Kidney (tissue), 22 donors: ENCODE measurements at places on chromosomes 7 and 10.

DNA sequence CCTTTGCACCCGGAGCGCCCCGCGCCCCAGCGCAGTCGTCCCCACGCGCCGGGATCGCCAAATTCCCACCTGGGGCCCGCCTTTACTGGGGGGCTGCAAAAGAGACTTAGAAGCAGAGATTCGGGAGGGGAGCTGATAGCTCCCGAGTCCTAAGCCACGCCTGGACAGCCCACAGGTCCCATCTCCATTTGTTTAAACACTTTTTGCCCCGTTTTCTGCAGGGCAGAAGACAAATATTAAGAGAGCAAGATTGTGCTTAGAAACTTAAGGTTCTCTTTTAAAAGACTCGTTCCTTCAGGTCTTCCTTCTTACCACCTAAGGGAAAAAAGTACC is 299.1 kb upstream of the NFE2L3 start:
- peaks cover 2% of the 10 kb centered on the region for H3K27me3 ChIP-seq
- H3K36me3 ChIP-seq = no peaks in the 10 kb centered on the region
- peak overlapping the region; percentile 28 for H3K27ac ChIP-seq
- H3K4me1 ChIP-seq = peaks cover 12% of the 10 kb centered on the region

DNA sequence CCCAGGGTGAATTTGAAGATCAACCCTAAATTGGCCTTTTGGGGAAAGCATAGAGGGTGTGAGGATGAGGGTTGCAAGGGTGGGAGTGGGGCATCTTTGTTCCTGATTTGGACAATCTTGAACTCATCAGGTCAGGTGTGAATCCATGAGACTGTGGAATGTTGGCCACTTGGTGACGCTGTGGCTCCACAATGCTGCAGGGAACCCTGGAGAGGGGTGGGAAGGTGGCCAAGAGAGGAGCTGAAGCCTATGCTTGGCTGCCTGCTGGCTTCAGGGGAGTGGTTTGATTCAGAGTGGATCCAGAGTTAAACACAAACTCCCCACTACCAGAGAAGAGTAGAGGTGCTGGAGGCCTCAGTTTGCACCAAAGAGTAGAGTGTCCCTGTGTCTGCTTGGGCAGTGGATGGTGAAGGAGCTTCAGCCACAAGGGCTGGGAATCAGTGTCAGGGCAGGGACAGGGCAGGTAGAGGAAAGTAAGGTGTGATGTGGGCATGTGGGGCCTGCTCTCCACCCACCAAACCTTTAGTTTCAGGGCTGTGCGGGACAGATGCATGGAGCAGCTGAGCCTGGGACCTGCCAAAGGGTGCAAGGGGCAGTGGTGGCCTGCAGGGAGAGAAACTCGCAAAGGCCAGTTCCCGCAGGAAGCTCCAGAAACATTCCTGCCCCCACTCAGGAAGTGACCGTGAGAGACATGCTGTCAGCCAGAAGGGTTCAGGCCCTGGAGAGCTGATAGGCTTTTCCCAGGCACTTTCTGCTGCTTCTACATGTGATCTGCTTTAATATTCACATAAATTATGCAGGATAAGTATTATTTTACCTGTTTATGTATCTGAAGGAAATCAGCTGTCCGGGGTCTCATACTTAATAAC is 81.0 kb upstream of the PRSS58 start:
- DNase-seq = peak; percentile 64
- no peaks in the 10 kb centered on the region for H3K36me3 ChIP-seq
- no peaks in the 10 kb centered on the region for H3K4me1 ChIP-seq
- H3K27ac ChIP-seq = no peak overlapping the region
- H3K4me3 ChIP-seq = no peak overlapping the region
- no peaks in the 10 kb centered on the region for H3K27me3 ChIP-seq

DNA sequence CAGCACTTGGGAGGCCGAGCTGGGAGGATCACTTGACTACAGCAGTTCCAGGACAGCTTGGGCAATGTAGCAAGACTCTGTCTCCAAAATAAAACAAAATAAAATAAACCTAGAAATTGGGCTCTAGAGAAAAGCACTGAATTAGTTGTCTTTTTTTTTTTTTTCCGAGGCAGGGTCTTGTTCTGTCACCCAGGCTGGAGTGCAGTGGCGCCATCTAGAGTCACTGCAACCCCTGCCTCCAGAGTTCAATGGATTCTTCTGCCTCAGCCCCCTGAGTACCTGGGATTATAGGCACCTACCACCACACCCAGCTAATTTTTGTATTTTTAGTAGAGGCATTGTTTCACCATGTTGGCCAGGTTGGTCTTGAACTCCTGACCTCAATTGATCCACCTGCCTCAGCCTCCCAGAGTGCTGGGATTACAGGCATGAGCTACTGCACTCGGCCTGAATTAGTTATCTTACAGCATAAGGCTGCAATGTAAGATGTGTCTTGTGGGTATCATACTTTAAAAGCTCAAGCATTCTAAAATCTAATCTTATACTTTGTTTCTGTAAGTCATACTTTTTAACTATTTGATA is 12.8 kb downstream of the MEIG1 start:
- no peaks in the 10 kb centered on the region for H3K36me3 ChIP-seq
- no peaks in the 10 kb centered on the region for H3K4me1 ChIP-seq
- DNase-seq = peak; percentile 44
- H3K27me3 ChIP-seq = no peaks in the 10 kb centered on the region

GRCh38 chr7:48551652-48552051 is 372.7 kb upstream of the CDC14C start:
- H3K4me3 ChIP-seq = no peak overlapping the region
- no peak for DNase-seq
- H3K27ac ChIP-seq = no peak overlapping the region
- H3K27me3 ChIP-seq = no peaks in the 10 kb centered on the region
- no peaks in the 10 kb centered on the region for H3K36me3 ChIP-seq
- H3K4me1 ChIP-seq = no peaks in the 10 kb centered on the region

- H3K27ac ChIP-seq = no peak overlapping the region
- DNase-seq = no peak
These were observed 23.1 kb downstream of the TRPV5 start for GRCh38 chr7:142910481-142910880.

GRCh38 chr10:126611303-126611702 is 59.2 kb downstream of the C10orf90 start:
- H3K27ac ChIP-seq = no peak overlapping the region
- H3K27me3 ChIP-seq = no peaks in the 10 kb centered on the region
- no peak for DNase-seq
- no peak overlapping the region for H3K4me3 ChIP-seq
- no peaks in the 10 kb centered on the region for H3K36me3 ChIP-seq

DNA sequence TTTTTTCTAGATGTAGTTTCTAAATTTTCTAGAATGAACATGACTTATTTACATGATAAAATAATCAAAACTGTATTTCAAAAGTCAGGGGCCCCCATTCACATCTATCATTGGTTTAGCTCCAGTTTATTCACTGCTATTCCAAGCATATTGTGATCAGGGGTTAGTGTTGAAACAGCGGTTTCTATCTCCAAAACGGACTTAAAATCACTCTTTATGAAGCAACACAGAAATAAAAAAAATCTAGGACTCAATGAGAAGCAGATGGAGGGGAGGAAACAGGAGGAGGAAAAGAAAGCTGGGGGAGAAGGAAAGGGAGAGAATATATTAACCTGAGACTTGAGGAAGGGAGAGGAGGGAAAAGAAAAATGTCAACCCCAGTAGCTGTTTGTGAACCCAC is 14.8 kb upstream of the CH25H start:
- DNase-seq = no peak
- peaks cover 4% of the 10 kb centered on the region for H3K36me3 ChIP-seq
- no peak overlapping the region for H3K4me3 ChIP-seq
